ENCODE measurements at places on chromosomes 5 and 9. TPM values are rescaled to one million over a fixed set of nuclear protein-coding genes. Genes with fewer than 3 reads are reported as not detected.

GRCh38 chr9:135563039-135563476 is 1.5 kb downstream of the PAEP start:
- DNase-seq: no peak

- no peak for DNase-seq
Measured at GRCh38 chr5:176725521-176726280, 78.4 kb downstream of the TSPAN17 start.

DNA sequence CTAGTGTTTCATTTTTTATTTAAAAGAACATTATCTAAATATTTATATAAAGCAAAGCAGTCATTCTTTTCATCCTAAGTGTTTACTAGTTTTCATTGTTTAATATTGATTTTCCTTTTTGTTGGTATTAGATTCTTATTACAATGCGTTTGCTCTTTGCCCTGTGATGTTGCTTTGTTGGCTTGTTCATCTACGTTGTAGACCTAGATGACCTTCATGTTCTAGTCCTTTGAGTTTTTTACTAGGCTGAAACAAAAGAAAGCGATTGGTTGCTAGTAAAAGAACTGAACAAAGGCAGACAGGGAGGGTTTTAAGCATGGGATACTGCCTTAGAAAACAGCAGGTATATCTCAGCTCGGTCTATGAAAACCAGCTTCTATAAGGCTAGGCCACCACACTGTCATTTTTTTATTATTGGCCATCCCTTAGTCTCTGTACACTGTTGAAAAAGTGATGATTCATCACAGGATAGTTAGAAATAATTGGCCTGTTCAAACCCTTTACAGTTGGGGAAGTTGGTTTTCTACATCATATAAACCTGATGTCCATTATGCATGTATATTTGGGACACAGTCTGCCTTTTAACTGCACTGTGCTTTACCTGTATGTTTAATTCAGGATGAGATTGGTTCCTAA is 119.0 kb downstream of the ZCCHC7 start:
- peak; percentile 5 for DNase-seq

GRCh38 chr5:78610163-78610583 is 38.4 kb downstream of the LHFPL2 start:
- peak; percentile 25 for DNase-seq

DNA sequence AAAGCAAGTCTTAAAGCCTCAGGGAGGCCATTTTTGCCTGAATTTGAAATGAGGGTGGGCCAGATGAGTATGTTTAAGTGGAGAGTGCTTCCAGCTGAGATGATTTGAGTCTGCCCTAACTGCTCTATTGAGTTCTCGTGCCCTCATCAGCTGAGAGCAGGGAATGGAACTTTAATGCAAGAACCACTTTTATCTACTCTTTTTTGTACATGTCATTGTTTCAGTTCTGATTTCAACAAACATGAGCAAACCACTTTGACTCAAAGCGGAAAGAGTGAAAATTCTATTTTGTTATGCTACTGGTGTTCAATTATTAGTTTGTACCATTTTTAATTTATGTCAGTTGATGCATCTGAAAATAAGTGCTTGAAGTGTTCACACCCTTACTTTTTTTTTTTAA is 35.8 kb downstream of the DCAF10 start:
- DNase-seq: no peak

GRCh38 chr5:88235828-88236227 is 32.8 kb downstream of the TMEM161B start:
- no peak for DNase-seq

SLC34A1 gene
- not detected for total RNA-seq

IFNA2 gene
- not detected for total RNA-seq
